Astrocyte (in vitro differentiated cells and primary cell): ENCODE measurements at places on chromosomes 6 and 20. TPM values are rescaled to one million over a fixed set of nuclear protein-coding genes. Genes with fewer than 3 reads are reported as not detected.

GMDS gene
- total RNA-seq, result 9.4 and 12.3 TPM in 2 replicates

TAGAP gene
- total RNA-seq, result 0.10 and 0.11 TPM in 2 replicates

RAD21L1 gene
- 0.34 TPM in 1 of 2 replicates, not detected in the other for total RNA-seq

TRIM15 gene
- not detected in 2 replicates for total RNA-seq

CNR1 gene
- total RNA-seq, result 0.84 and 1.00 TPM in 2 replicates

BPIFB4 gene
- not detected in 2 replicates for total RNA-seq

POPDC3 gene
- total RNA-seq, result 8.6 and 9.1 TPM in 2 replicates

MUC22 gene
- total RNA-seq, result 0.05 TPM in 1 of 2 replicates, not detected in the other

KCNG1 gene
- 45.5 and 45.9 TPM in 2 replicates for total RNA-seq

TDRD6 gene
- 0.02 TPM in 1 of 2 replicates, not detected in the other for total RNA-seq

HEBP2 gene
- total RNA-seq, result 32.6 and 40.5 TPM in 2 replicates

MEI4 gene
- 0.54 and 0.58 TPM in 2 replicates for total RNA-seq

PGC gene
- total RNA-seq, result not detected in 2 replicates

BMP6 gene
- total RNA-seq, result 2.2 and 2.8 TPM in 2 replicates

KCNQ2 gene
- 11.5 and 11.9 TPM in 2 replicates for total RNA-seq

SYNDIG1 gene
- 5.7 and 8.7 TPM in 2 replicates for total RNA-seq

SMLR1 gene
- not detected in 2 replicates for total RNA-seq

MROH8 gene
- 1.2 and 1.3 TPM in 2 replicates for total RNA-seq

LPA gene
- not detected in 2 replicates for total RNA-seq

CD40 gene
- 2.3 and 4.1 TPM in 2 replicates for total RNA-seq

HTR1B gene
- total RNA-seq, result 1.2 and 1.9 TPM in 2 replicates

MUC21 gene
- not detected in 2 replicates for total RNA-seq

FRMD1 gene
- total RNA-seq, result not detected in 2 replicates

C6orf15 gene
- total RNA-seq, result 4.6 and 6.4 TPM in 2 replicates

ZNF341 gene
- total RNA-seq, result 1.9 and 2.0 TPM in 2 replicates

DYNLT1 gene
- total RNA-seq, result 169 and 173 TPM in 2 replicates

CENPQ gene
- total RNA-seq, result 3.4 and 4.1 TPM in 2 replicates

TRIM31 gene
- total RNA-seq, result not detected in 2 replicates

FAM83B gene
- 0.79 and 1.9 TPM in 2 replicates for total RNA-seq

SLC4A11 gene
- 3.9 and 6.6 TPM in 2 replicates for total RNA-seq

GRM4 gene
- 0.30 and 0.34 TPM in 2 replicates for total RNA-seq

EIF6 gene
- 232 and 271 TPM in 2 replicates for total RNA-seq
